ENCODE measurements at places on chromosomes 5 and 9.
A peak's percentile ranks its signal among the peaks of the same experiment; 100 is the strongest.

DNA sequence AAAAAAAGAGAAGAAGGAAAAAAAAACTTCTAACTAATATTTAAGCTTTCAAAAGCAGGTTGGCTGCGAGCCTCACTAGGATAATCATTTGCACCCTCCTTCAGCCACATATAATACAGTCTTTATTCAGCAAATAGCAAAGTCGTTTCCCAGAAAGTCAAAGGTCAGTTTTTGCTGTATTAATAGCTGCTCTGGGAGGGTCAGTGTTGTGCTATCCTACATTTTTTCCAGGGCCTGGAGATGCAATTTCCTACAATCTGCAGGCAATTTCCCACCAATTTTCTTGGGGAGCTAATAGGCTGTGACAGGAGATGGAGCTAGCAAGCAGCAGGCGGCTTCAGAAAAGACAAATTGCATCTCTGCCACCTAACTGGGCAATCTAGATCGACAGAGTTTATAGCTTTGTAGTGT lies 136.8 kb downstream of the TLE1 start:
- DNase-seq: no peak

DNA sequence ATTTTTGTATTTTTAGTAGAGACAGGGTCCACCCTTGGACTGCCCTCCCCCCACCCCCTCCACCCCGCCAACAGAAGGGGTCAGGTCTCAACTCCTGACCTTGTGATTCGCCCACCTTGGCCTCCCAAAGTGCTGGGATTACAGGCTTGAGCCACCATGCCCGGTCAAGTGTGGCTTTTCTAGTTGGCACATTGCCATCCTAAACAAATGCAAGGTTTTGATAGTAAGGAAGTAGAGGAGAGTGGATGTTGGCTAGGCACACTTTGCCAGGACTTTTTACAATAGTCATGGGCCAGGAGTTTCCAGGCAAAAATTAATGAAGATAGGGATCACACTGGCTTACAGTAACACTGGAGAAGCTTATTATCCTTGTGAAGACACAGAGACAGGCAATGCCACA lies 62.4 kb downstream of the GALNT12 start:
- no peak for DNase-seq

DNA sequence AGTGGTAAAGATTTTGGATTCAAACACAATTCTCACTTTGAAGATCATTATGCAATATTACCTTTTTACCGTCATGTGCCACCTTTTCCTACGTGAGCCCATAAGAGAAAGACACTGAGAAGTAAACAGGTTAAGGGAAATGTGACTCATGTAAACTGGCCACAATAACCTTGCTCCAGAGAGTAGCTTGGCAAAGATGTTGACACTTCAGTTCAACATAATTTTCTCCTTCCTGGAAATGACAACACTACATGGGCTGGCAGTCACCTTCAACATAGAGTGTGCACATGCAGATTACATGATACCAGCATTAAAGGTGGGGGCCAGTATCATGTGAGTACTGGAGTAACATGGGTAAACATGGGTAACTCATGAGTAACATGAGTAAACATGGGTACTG lies 141.9 kb downstream of the CDK5RAP2 start:
- DNase-seq: no peak

DNA sequence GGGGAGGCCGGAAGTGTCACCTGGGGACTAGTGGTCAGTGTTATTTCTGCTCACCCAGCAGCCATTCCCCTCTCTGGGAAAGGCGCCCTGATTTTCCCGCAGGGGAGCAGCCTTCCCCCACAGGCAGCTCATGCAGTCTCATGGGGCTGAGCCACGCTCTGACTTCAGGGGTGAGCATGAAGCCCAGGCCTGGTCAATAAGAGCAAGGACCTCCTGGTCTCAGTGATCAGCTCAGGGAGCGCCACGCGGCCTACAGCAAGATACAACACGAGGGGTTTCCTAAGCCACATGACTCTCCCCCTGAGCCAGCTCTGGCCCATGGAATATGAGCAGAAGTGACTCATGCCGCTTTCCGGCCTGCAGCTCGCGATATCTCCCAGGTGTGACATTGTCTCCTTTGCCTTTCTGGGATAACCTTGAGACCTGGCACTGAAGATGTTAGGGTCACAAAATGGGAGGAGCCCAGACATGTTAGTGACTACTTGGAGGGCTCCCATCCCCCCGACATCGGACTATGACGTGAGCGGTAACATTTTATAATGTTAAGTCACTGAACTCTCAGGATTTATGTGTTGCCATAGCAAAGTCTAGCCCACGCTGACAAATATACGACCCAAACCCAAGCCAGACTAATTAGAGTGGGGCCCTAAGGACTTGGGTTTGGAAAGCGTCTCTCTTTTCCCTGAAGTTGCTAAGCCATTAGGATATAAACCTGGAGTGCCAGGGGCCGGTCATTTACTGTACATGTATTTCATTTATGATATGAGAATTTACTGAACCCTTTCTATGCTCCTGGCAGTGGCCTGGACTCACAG lies 46.5 kb upstream of the GFPT2 start:
- no peak for DNase-seq

- DNase-seq: no peak
These were observed 47.1 kb upstream of the NEK6 start for GRCh38 chr9:124210697-124211096.

DNA sequence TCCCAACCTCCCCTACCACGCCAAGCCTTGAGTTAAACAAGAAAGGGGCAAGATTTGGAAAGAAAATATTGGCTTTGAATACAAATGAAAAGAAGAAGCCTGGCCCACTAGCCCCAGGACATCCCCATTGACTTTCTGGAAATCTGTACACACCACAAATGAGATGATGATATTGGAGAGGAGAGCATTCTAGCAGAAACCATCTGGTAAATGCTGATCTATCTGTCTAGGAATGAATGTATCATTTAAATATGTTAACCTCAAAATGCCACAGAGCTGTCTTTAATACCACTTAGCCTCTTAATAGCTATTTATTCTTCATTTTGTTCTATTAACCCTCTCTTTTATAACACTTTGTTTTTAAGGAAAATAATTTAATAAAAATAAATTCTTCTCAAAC lies 270.2 kb upstream of the PDE4D start:
- DNase-seq: peak; percentile 33

- DNase-seq: peak; percentile 6
These were observed 95.5 kb downstream of the CAMSAP1 start for GRCh38 chr9:135811801-135812200.

DNA sequence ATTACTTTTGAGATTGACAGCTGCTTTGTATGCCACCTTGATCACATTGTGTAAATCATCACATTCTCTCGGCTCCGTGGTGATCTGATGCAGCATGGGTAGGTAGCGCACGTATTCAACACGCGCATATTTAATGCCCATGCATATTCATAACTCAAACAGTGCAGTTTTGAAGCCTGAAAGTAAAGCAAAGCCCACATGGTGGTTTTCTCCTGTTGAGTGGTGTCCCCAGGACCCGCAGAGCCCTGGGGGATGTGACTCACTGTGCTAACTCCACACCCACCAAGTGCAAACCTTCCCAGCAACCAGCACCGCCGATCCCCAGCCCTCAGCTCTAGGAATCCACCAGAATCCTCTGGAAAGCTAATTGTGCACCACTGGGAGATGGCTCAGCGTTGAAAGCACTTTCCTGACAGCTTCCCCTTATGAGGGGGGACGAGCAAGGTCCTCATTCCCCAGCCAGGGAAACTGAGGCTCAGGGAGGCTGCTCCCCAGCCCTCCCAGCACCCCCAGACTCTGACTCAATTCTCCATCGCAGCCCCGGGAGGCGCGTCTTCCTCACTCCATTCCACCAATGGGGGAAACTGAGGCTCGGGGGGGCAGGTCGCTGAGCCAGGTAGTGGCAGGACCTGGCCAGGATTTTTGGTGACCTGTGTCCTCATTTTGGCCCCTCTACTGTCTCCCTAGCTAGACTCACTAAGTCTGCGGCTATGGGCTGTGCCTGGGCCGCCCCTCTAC lies 46.4 kb downstream of the SARDH start:
- peak; percentile 49 for DNase-seq

- DNase-seq: peak; percentile 39
These were observed 129.5 kb upstream of the GAS1 start for GRCh38 chr9:87076825-87077224.

DNA sequence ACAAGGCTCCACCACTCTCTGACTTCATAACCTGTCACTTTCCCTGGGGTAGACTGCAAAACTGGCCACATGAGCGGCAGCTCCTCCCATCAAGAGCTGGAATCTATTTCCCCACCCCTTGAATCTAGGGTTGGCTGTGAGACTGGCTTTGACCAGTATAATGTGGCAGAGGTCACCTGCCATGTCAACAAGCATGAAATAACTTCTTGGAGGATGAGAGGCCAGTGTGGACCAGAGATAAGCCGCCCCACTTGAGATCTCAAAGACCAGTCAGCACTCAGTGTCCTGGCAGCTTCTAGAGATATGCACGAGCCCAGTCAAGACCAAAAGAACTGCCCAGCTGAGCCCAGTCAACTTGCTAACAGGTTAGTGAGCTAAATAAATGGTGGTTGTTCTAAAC lies 59.0 kb downstream of the MARCHF11 start:
- no peak for DNase-seq

GRCh38 chr9:120386390-120387131 lies 193.4 kb downstream of the CDK5RAP2 start:
- peak; percentile 37 for DNase-seq

Measured in EH (cell line).